ENCODE measurements at places on chromosomes 12 and 14.

DNA sequence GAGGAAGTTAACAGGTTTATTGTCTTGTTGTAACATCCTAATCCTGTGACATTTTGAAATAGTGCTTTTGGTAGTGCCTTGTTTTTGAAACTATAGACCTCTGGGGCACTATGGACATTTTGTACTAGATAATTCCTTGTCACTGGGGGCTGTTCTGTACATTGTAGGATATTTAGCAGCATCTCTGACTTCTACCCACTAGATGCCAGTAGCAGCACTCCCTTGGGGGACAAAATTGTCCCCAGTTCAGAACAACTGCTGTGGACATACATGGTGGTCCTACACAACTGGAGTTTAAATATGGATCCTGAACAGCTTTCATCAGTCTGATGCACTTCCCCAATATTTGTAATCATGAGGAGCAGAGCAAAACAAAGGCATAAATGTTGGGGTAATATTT lies 264.7 kb downstream of the RAD51B start:
- peak; percentile 8 for DNase-seq

DNA sequence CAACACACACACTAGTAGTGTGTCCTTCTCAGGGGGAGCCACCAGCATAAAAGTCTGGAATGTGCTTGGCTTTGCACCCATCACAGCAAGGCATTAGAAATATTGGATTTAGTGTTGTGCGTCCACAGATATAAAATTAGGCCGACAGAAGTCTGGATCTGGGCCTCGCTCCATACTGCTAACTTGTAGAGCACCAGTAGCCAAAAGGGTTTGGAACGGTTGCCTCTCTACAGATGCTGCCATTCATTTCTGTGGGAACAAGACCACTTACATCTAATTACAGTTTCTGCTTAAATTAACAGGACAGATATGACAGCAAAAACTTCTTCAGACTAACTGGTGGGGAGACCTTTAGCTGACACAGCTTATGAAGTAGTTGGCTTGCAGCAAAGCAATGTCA lies 94.2 kb downstream of the EXOC5 start:
- DNase-seq, result no peak

- no peak for DNase-seq
Observed at GRCh38 chr14:32011225-32011624, 65.9 kb upstream of the ARHGAP5 start.

- DNase-seq, result no peak
Observed at GRCh38 chr12:54358191-54358944, 5.9 kb downstream of the GPR84 start.

GRCh38 chr12:113853491-113853890 lies 112.6 kb downstream of the RBM19 start:
- DNase-seq, result no peak

GRCh38 chr12:14618983-14619382 lies 51.3 kb upstream of the PLBD1 start:
- peak; percentile 40 for DNase-seq

DNA sequence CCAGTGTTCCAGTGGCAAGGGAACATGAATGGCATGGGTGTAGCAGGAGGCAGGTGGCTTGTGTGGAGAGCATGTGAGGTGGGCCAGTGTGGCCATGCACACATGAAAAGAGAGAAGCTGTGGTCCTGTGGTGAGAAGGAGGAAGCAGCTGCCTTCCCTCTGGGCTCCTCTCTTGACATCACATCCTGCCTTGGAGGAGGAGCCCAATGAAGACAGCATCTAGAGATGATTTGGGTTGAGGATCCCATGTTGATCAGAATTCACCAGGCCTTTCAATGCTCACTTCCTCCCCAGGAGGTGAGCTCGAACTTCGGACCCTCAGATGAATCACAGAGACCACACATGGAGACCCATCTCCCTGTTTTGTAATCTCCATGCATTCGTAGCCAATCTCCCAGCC lies 82.6 kb downstream of the LRRC74A start:
- DNase-seq, result peak; percentile 92

DNA sequence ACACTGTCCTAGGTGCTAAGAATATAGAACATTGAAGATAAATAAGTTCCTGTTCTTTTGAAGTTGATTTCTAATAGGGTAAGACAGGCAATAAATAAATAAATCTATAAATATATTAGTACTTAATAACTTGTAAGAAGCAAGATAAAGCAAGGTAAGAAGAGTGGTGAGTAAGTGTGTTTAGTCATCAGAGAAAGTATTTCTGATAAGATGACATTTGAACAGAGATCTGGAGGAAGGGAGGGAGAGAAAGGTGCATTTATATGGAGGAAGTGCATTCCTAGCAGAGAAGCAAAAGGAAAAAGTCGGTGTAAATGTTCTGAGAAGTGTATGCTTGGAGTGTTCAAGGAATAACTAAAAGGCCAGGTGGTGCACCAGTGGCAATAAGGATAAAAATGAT lies 184.4 kb upstream of the GRIP1 start:
- DNase-seq, result no peak

GRCh38 chr12:26112703-26113147 lies 12.1 kb downstream of the BHLHE41 start:
- DNase-seq, result no peak

GRCh38 chr12:123903301-123904065 lies 69.1 kb downstream of the CCDC92 start:
- DNase-seq, result no peak

DNA sequence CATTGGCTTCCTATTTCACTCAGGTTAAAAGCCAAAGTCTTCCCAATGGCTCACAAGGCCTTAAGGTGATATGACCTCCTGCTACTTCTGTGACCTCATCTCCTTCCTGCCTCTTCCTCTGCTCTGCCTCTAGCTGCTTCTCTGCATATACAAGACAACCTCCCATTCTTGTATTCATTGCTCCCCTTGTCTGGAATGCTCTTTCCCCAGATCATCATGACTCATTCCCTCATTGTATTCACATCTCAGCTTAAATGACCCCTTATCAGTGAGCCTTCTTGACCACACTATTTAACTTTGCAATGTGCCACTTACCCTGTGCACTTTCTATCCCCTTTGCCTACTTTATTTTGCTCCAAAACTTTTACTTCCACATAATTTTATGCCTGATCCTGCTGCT lies 90.2 kb downstream of the PPP1R12A start:
- DNase-seq, result no peak

GRCh38 chr12:77584860-77585259 lies 245.8 kb upstream of the NAV3 start:
- no peak for DNase-seq

GRCh38 chr12:480831-481816 lies 21.4 kb downstream of the B4GALNT3 start:
- peak; percentile 8 for DNase-seq

DNA sequence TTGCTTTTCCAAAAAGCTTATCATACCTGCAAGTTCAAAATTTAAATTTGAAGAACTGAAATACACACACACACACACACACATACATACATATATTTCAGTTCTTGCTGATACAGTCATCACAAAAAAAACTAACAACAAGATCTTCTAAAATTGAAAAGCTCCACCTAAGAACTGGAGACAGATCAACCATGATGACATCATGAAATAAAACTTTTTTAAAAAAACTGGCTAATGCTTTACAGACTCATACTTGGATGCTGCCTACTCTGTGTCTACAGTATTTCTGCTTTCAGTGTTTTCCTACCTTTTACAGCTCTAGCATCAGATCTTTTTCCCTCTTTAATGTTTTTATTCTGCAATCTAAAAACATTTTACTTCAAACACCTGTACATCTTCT lies 261.4 kb downstream of the DIO2 start:
- no peak for DNase-seq

GRCh38 chr12:132374612-132375445 lies 45.4 kb upstream of the GALNT9 start:
- no peak for DNase-seq

DNA sequence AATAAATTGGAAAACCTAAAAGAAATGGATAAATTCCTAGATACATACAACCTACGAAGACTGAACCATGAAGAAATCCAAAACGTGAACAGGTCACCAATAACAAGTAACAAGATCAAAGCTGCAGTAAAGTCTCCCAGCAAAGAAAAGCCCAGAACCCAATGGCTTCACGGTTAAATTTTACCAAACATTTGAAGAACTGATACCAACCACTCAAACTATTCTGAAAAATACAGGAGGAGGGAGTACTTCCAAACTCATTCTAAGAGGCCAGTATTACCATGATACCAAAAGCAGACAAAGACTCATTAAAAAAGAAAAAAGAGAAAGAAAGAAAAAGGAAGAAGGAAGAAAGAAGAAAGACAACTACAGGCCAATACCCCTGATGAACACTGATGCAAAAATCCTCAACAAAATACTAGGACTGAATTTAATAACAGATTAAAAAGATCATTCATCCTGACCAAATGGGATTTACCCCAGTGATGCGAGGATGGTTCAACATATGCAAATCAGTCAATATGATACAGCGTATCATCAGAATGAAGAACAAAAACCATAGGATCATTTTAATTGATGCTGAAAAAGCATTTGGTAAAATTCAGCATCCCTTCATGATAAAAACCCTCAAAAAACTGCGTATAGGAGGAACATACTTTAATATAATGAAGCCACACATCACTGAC lies 26.9 kb upstream of the CCDC88C start:
- DNase-seq, result no peak

DNA sequence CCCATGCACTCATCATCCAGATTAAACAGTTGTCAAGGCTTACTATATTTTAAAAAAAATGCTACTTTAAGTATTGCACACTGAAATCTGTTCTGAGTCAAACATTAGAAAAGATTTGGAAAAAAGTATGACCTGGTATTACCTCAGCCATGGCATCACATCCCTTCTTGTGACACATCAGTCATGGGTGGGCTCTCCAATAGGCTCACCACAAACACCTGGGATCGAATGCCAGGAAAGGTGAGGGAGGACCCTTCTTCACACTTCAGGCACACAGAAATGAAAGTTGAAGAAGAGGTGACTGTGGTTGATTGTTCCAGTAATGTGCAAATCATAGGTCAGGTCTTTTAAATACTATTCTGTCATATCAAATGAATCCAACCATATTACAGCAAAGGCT lies 36.6 kb upstream of the GZMB start:
- DNase-seq, result no peak

GRCh38 chr14:19823765-19824164 lies 20.2 kb downstream of the OR4N2 start:
- DNase-seq, result no peak

GRCh38 chr12:116171549-116171948 lies 105.9 kb downstream of the MED13L start:
- DNase-seq, result no peak

DNA sequence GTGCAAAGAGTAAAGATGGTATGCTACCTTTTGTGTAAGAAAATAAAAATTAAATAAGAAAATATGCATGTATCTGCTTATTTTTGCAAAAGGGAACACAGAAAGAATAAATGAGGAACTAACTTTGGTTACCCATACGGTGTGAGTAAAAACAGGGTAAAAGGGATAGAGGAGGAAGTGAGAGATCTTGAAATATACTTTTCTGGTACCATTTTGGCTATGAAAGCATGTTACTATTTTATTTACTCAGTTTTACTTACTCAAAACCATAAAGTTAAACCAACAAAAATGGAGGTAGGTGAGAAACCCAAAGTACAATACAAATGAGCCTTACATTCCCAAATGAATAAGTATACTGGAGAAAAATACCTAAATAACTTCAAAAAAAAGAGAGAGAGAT lies 122.0 kb upstream of the EGLN3 start:
- no peak for DNase-seq

GRCh38 chr14:23071244-23071920 lies 14.1 kb upstream of the CDH24 start:
- DNase-seq, result no peak

DNA sequence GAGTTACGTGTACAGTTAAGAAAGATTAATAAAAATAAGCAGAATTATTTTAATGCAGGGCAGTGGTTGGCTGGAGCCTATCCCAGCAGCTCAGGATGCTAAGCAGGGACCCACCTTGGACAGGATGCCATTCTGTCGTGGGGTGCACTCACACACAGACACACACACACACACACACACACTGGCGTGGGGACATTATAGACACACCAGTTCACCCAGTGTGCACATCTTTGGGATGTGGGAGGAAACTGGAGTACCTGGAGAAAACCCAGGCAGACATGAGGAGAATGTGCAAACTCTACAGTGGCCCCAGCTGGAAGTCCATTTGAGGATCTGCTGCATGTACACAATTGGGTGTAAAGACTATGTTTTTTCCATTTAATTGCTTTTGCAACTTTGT lies 12.8 kb upstream of the IFI27L2 start:
- DNase-seq, result no peak

DNA sequence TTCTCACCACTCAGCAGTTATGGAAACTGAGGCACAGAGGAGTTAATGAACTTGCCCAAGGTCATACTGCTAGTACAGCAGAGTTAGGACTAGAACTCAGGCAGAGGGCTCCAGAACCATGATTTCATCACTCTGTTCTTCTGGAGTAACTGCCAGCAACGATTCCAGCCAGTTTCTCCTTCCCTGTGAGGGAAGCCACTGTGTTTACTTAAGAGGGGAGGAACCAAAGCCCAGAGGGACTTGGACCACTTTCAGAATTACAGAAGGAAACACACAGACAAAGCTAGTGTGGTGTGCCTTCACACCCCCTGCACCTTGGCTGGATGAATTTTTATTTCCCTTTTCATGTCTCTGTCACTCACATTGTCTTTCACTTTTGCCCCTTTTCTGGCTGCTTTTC lies 398.2 kb downstream of the DPF3 start:
- no peak for DNase-seq

GRCh38 chr14:31994391-31995033 lies 82.6 kb upstream of the ARHGAP5 start:
- DNase-seq, result no peak

DNA sequence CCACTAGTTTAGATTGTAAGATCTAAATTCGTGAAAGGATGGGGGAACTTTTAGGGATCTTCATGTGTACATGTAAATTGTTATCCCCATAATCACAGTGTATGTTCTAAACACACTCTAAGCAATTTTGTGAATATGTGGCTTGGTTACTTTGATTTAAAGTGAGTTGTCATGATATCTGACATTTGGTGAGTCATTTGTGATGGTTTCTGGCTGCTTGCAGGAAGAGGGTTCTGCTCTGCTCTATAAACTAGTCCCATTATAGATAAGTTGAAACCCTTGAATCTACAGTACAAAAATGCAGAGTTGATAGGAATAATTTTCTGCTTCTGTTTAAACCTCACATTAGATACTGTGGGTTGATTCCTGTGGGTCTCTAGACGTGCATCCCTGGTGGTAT lies 14.8 kb downstream of the GUCY2C start:
- DNase-seq, result no peak

- no peak for DNase-seq
Observed at GRCh38 chr12:115411121-115411520, 727.1 kb upstream of the TBX3 start.

DNA sequence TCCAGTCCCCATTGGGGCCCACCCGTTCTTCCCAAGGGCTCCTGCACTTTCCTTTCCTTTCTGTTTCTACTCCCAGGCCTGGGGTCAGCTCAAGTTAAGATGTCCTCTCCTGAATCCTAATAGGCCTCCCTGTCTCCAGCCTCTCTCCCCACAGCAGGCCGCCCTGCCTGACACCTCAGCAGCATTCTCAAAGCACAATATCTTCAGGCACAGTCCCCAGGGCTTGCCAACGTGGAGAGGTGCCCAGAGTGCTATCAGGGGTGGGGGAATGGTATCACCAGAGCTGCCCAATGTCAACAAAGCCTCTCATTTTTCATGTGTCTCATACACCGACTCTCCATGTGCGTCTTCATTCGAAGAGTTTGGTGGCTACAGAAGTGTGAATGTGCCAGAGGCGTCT lies 123.0 kb downstream of the FOXN3 start:
- DNase-seq, result no peak

All from Kasumi-1 (cell line).